ENCODE measurements at places on chromosomes 3 and 15.

DNA sequence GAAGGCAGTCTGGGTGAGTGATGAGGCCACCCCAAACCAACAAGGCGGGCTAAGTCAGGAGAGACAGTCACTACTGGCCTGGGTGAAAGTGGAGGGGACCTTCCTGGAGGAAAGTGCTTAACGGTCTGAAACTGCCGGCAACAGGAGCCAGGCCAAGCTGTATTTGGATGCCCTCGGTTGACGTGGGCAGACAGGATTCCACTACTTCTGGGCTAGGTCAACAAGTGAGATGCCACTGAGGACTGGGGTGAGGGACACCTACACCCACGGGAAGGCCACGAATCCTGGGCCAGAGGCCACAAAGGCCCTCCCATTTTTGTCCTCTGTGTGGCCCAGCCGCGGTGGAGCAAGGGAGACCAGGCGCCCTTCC is 12.3 kb downstream of the SPTBN5 start:
- DNase-seq: no peak

- no peak for DNase-seq
Observed at GRCh38 chr3:30356866-30357753, 249.3 kb upstream of the TGFBR2 start.

DNA sequence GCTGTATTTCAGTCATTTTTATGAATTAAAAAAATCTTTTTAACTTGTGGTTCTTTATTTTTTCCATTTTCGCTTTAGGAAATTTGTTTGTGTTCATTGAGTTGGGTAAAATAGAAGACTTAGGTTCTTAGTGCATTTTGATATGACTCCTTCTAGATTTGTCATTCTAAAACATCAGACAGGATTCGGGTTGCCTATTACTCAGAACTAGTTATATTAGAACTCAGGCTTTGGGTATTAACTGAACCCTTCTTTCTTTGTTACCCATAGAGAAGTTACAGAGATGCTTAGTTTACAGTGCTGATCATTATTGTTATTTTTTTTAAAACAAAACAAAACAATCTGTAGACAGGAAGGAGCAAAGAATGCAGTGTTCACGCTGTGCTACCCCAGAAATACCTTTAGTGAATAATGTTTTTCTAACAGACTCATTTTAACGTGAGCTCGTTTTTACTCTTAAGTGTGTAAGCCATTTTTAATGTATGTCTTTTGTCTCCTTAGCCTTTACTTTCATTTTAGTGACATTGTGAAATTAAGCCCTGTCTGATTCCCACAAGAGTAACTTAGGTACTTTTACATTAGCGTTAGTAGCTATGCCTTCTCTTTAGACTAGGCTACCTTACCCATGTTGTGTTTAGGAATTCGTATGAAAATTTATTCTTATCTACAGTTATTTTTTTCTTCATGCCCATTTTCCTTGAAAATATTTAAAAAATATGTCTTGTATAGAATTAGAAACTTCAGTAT is 53.4 kb downstream of the CMC1 start:
- no peak for DNase-seq

- DNase-seq: no peak
Observed at GRCh38 chr15:63869371-63870042, 35.8 kb upstream of the HERC1 start.

GRCh38 chr15:79834495-79834894 is 62.3 kb downstream of the MTHFS start:
- peak; percentile 21 for DNase-seq

- no peak for DNase-seq
Observed at GRCh38 chr3:154642145-154642544, 212.2 kb upstream of the GPR149 start.

DNA sequence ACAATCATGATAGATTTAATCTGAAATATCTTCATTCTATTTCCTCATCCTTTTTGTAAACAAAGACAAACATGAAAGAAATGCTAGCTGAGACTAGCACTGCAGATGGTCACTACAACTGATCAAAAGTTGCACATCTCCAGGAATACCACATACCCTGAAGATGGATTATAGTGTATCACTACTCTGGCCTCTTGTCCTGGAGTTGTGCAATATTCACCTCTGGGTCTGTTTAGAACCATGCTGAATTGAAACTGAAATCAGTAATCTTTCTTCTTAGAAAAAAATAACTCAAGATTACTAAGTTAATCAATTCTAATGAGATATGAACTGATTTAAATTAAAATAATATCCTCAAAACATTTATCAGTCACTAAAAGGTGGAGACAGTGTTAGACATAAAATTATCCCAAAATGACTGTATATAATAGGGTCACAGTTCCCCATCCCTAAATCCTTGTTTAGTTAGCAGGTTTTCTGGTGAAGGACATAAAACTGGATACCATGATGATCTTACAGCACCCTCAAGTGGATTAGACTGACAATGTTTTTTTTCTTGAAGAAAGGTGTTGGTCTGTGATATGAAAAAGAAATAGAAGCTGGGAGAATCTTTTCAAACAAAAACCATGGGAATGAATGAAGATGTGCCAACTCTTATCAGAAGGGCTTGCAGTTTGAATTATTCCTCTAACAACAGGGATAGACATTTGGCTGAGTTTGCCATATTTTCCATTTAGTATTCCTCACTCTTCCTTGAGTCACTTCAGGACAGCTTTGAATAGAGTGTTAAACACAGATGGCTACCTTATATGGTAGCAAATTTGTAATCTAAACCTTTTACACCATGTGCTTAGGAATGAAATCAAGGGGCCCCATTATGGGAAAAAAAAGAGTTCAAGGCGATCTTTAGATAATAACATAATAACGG is 7.1 kb upstream of the TTC14 start:
- peak; percentile 44 for DNase-seq
